ENCODE measurements at places on chromosomes 5 and 9.

- DNase-seq = no peak
Observed at GRCh38 chr9:129318121-129319075, 140.3 kb upstream of the IER5L start.

- DNase-seq = no peak
Observed at GRCh38 chr9:25449503-25449902, 228.7 kb downstream of the TUSC1 start.

DNA sequence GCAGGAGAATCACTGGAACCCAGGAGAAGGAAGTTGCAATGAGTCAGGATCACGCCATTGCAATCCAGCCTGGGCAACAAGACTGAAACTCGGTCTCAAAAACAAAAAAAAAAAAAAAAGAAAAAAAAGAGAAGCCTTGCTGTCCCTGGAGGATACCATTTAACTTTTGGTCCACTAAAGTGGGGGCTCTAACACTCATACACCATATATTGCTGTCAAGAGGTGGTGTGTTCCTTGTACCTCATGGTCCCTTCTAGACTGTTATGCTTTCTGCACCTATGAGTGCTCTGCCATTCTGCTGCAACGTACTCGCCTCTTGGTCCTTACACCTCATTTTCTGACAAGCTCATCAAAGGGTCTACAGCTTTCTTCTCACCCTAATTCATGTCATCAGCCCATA, 52.2 kb upstream of the ISOC1 start:
- DNase-seq = no peak

DNA sequence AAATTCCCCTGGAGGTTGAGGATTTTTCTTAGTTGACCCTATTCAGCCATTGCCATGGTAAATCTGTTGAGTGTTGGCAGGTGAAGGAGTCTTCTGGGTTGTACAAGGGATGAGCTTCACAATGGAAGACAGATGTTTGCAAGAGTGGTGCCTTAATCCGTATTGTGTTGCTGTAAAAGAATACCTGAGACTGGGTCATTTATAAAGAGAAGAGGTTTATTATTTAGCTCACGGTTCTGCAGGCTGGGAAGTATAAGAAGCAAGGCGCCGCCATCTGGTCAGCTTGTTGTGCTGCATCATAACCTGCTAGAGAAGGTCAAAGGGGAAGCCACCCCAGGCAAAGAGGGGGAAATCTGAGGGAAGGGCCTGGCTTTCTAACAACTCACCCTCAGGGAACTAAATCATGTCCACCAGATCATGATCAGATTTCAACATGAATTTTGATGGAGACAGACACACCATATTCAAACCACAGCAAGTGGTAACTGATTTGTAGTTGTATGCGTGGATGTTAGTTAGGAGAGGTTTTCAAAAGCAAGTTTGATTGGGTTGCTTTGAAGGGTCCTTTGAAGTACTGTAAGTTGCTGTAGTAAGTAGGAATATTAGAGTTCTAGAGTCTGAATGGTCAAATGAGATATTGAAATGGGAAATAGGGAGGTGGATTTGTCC, 2.5 kb downstream of the TNPO1 start:
- DNase-seq = peak; percentile 65

GRCh38 chr5:206927-207536, 10.9 kb downstream of the CCDC127 start:
- no peak for DNase-seq

DNA sequence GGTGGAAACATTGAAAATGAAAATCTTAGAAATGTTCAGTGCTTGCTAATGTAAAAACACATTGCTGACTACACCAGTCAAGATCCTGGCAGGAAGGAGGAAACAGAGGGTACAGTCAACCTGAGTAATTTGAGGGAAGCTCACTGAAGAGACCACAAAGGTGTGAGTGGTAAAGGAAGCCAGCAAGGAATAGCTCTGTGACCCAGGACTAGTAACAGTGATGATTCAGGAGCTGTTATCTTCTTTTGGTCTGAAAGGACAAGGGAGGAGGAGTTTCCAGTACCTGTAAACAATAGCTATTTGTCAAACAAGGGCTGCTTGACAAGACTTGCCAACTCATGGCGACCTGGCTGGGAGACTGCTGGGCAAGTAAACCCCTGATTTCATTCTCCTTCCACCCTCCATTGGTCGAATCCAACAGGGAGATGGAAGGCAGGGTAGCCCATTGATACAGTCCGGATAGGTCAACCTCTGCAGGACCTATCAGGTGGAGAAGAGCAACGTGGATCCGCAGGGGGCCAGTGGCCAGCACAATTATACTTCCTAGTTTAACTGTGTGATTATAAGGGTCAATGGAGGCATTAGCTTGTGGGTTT, 68.1 kb downstream of the MAMDC2 start:
- peak; percentile 35 for DNase-seq

- no peak for DNase-seq
Observed at GRCh38 chr9:14098486-14099180, 215.3 kb downstream of the NFIB start.

GRCh38 chr5:54383941-54384340, 71.6 kb upstream of the HSPB3 start:
- DNase-seq = no peak

DNA sequence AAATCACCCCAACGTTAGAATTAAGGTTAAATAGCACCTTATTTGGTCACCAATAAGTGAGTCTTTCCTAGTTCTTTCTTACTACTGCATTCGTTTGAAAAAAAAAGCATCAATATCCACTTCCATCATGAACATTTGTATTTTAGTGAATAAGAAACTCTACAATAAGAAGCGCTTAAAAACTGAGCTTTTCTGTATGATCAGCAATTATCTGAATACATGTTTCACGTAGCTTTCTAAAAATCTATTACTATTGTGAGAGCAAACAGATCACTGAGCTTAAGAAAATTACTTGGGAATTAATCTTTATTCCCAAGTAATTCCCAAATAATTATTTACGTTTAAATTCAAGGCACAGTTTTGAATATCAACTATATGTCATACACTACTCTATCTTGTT, 32.5 kb downstream of the ZDHHC21 start:
- no peak for DNase-seq

GRCh38 chr9:33416996-33417395, 14.6 kb upstream of the AQP7 start:
- DNase-seq = no peak

DNA sequence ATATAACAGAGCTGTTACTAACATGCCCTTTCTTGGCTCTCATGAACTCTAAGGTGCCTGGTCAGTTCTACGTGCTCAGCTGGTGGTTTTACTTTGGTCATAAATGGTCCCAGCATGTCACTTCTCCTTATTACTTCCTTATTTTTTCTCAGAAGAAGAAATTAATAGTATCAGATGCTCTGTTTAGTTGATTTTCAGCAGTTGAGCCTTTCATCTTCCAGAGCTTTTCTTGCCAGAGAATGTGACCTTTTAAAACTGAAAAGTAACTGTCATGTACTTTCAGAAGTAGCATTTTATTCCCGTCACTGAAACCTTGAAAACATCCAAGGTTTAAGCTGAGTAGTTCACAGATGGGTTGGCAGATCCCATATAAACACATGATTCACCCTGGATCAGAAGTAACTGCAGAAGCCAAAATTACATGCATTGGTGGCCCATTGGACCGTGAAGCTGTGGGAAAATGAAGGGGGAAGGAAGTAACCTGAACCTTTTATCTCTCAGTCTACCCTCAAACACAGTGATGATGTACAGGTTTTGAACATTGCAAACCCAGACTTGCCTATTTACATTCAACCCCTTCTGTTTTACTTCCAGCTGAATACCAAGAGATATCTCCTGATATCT, 50.5 kb downstream of the HACD4 start:
- DNase-seq = no peak

DNA sequence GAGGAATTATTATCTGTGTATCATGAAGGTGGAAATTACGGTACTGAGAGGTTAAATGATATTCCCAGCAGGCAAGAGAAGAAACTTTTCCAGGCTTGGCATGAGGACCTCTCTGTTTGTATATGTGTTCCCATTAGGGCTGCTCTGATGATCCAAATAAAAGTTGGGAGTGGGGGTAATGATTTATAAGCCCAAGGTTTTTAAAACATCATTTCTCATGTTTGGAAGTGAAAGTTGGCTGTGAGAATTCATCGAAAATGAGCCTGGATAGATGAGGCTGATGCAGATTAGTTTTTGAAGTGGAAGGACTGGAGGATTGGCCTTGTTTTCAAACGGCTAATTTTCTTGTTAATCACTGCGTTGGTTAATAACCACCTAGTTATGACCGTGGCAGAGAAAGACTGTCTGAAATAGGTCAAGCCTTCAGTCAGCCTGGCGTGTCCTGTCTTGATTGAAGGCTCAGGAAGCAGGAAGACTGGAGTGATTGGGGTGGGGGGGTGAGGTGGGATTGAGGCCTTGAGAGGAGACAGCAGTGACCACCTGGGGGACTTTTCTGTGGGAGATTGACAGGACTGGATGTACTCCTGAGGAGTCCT, 391.0 kb upstream of the WWC1 start:
- no peak for DNase-seq

DNA sequence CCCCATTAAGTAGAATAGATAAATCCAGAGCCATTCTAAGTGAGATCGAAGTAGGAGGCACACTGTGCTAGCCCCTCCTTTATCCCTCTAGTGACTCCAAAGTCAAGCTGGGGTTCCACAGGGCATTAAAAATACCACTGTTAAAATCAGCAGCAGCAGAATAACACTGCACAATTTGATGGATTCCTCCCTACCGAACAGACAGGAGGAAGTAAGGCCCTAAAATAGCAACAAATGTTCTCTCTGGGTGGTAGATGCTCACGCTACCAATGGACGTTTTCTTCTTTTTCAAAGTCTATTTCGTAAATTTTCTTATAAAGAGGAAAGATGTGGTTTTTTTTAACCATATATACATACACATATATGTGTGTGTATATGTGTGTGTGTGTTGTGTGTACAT, 54.4 kb downstream of the FBXW11 start:
- DNase-seq = no peak

GRCh38 chr5:172165465-172165864, 22.6 kb downstream of the STK10 start:
- no peak for DNase-seq

DNA sequence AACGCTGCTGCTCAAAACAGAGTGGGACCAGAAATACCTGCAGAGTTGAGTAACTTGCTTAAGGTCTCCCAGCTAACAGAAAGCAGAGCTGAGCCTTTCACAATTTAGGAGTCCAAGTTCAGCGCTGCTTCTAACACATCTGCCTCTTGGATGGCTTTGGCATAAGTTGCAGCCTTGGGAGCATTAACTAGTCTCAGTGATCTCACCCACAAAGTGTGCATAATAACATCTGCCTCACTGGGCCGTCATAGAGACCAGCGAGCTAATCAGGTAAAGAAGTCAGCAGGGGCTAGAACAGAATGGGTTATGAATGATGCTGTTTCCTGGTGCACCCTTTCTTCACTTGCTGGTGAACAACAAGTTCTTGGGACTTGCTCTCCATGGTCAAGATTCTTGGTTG, 36.5 kb downstream of the WWC1 start:
- DNase-seq = no peak

DNA sequence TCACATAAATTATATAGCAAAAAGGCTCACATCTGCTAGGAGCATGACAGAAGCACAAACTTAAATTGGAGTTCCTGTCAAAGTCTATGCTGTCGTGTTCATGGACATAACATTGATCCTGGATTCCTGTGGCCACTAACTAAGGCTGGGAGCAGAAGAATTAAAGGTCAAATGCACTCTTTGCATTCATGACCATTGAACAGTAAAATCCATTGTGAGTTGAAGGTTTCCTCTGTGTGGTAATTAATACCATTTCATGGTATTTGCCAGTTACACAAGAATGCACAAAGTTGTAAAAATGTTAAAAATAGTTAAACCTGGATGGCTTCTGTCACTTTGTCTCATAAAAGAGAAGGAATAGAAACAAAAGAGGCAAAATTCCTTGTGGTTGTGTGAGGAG, 242.6 kb downstream of the NPR3 start:
- no peak for DNase-seq

GRCh38 chr5:19001054-19001453, 986.9 kb downstream of the CDH18 start:
- DNase-seq = no peak

DNA sequence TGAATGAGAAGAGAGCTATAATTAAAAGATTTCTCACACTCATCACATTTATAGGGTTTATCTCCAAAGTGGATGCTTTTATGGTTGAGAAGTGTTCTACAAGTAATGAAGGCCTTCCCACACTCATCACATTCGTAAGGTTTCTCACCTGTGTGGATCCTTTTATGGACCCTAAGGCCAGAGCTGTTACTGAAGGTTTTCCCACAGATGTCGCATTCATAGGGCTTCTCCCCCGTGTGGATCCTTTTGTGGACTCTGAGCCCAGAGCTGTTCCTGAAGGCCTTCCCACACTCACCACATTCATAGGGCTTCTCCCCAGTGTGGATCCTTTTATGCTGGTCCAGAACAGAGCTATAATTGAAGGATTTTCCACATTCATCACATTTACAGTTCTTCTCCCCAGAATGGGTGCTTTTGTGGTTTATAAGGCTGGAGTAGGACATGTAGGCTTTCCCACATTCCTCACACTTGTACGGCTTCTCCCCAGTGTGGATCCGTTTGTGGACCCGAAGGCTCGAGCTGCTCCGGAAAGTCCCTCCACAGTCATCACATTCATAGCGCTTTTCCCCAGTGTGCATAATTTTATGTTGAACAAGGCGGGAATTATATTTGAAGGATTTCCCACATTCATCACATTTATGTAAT, 10.5 kb downstream of the ZFP62 start:
- no peak for DNase-seq

GRCh38 chr5:176400382-176401156, 12.0 kb downstream of the HIGD2A start:
- no peak for DNase-seq

DNA sequence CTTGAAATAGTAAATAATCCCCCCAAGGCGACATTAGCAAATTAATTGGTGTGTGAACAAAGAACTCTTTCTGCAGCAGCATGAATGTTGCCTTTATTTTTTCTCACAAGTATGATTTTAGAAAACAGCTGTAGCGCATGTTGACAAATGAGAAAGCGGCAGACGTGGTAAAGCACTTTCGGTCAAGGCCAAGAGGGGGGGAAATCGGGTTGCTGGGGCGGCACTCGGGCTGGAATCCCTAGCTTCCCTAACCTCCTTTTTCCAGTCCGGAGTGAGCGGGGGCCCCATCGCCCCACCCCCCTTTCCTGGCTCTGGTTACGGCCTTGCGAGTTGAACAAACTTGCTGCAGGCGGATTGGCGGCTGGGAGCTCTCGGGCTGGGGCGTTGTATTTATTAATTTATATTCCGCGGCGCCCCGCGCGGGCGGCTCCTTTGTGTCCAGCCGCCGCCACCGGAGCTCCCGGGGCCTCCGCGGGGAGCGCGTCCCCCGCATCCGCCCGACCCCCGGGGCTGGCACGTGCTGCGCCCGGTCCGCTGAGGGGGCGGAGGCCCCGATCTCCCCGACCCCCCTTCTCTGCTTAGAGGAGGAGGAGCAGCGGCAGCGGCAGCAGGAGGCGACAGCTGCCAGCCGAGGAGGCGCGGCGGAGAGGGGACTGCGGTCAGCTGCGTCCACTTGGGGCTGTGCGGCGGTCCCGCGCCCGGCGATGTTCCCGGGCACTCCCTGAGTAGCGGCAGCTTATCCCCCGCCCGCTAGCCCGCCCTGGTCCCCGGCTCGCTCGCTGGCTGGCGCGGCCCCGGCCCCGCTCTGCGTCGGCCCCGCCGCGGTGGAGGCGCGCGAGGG, at the start of gene RHOBTB3:
Gene RHOBTB3 (plus strand): TSS at position 607 of the 841 bp plus-strand sequence. CDS start 347 bp downstream, outside the sequence.
- DNase-seq = peak; percentile 79
